ENCODE measurements at places on chromosomes 4 and X. TPM values are rescaled to one million over a fixed set of nuclear protein-coding genes. Genes with fewer than 3 reads are reported as not detected.

Gene TEX11
- not detected for total RNA-seq

Gene SLC6A8
- 10.8 TPM for total RNA-seq

Gene SPANXD
- total RNA-seq = not detected

Gene SRPX
- total RNA-seq = 576 TPM

Gene NONO
- 307 TPM for total RNA-seq

Gene IL1RAPL1
- under 0.01 TPM for total RNA-seq

Gene UGT2B15
- not detected for total RNA-seq

Gene ESX1
- total RNA-seq = not detected

Gene BEND2
- not detected for total RNA-seq

Gene TRIM60
- not detected for total RNA-seq

Gene TECRL
- total RNA-seq = not detected

Gene GPR143
- total RNA-seq = not detected

Data from smooth muscle cell of the coronary artery (primary cell).